ENCODE measurements at places on chromosomes 3 and 15. TPM values are rescaled to one million over a fixed set of nuclear protein-coding genes. Genes with fewer than 3 reads are reported as not detected.

- no peak for DNase-seq
Observed at GRCh38 chr15:92306663-92307062, 87.0 kb upstream of the ST8SIA2 start.

- DNase-seq = no peak
Observed at GRCh38 chr3:55060896-55061719, 133.2 kb upstream of the LRTM1 start.

DNA sequence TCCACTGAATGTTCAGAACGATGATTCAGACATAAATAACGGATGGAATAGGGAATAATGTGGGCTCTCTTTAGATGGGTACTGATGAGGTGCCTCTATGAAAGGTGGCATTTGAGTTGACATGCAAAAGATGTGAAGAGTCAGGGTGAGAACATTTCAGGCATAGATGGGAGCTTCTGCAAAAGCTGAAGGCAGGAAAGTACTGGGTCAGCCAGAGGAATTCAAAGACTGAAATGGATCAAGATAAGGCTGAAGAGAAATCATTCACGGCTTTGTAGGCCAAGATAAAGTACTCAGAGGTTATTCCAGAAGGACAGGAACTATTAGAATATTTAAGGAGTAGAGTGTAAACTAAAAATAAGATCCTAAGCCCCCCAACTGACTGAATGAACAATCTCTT is 189.6 kb upstream of the MCTP2 start:
- no peak for DNase-seq

- no peak for DNase-seq
Observed at GRCh38 chr3:185971579-185971978, 33.8 kb upstream of the TRA2B start.

DNA sequence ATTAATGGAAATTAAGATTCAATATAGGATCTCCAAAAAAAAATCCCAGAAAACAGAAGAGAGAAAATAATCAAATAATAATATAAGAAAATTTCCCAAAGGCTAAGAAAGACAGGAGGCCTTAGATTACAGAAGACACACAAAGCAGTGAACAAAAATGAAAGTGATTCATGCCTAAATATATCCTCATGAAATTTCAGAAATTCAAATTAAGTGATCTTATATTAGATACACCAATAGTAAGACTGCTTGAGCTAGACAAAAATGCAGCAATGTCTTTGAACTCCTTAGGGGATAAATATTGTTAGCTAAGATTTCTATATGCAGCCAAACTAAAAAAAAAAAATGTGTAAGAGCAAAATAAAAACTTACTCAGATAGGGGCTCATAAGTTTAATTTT is 44.6 kb upstream of the ARPP21 start:
- DNase-seq = no peak

DNA sequence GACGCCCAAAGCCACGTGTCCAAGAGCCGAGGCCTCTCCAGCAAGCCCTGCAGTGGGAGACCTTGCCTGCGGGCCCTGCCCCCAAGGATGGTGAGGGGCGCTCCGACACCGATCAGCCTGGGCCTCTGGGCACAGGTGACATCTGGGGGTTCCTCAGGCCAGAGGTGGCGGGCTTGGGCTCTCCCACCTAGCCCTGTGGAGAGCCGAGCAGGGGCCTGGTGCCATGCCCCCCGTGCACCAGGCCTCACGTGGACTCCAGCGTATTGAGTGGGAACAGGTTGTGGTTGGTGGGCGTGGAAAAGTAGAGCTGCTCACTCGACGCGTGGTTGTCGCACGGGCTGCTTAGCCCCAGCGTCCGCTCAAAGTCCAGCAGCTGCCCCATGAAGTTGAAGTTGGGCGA is 5.8 kb downstream of the DUSP7 start:
- DNase-seq = no peak

- DNase-seq = no peak
Observed at GRCh38 chr3:8261018-8261417, 240.6 kb upstream of the LMCD1 start.

DNA sequence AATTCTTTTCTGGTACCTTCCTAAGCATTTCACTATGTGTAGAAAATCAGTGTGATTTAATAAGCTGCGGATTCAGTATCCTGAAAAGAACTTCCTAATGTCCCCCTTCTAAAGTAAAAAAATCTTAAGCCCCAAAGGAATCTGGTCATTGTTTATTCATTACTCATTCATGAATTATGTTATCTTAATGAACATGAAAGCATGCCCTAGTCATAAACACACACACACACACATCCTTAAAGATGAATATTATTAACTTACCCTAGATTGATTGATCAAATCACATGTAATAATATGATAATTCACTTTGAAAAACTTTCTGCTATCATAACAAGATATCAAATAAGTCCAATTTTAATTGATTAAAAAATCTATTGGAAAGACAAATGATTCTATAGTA is 96.4 kb upstream of the BFSP2 start:
- DNase-seq = no peak

- DNase-seq = no peak
Observed at GRCh38 chr15:63474810-63475316, 29.5 kb upstream of the USP3 start.

DNA sequence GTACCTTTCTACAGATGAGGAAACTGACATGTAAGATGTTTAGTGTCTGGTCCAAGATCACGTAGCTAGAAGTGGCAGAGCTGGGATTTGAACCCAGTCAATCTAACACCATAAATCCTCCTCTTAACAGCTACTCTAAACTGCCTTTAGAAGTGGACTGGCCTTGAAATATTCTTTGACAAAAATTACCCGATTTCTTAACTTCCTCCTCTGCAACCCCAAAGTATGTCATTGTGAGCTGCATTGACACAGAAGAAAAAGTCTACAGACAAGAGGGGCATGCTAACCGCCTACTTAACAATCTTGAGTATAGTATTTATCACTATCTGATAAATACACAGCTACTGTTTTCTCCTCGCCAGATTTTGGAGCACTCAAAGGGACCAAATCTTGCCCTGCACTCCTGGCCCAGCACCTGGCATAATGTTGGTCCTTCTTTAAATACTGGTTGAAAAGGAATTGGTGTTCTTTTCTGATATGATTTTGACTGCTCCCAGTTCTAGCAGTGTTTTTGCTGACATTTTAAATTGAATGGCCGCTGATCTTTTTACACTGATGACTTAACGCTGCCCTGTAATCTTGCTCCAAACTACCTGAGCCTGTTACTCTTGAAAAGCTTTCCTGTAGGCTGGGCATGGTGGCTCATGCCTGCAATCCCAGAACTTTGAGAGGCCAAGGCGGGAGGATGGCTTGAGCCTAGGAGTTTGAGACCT is 36.9 kb downstream of the ITPR1 start:
- no peak for DNase-seq

- no peak for DNase-seq
Observed at GRCh38 chr3:143203142-143203541, 83.6 kb downstream of the CHST2 start.

GRCh38 chr3:171257251-171258203 is 202.7 kb downstream of the TNIK start:
- DNase-seq = no peak

DNA sequence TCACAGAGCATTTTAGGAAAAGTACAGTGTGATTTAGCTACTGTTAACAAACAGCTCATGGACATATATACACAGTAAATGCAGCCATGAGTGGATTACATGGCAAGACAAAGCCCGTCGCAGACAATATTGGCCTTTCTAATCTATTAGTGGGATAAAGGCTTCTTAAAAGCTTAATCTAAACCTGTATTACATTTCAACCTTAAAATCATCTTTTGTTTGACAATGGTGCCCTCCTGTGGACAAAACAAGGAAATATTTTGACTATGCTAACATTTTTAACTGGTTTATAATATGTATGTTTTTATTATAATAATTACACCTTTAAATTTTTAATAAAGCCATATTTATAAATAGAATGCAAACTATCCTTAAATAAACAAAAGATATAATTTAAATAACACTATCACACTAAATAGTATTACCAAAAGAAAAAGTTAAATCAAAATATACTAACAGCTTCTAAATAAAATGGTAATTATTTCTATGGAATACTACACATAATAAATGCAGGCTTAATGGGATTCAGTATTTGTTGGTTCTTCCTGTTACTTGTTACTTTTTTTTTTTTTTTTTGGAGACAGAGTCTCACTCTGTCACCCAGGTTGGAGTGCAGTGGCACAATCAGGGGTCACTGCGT is 38.6 kb downstream of the TAFA4 start:
- no peak for DNase-seq

- no peak for DNase-seq
Observed at GRCh38 chr3:19811689-19812088, 122.3 kb downstream of the EFHB start.

GRCh38 chr15:92365906-92366305 is 27.8 kb upstream of the ST8SIA2 start:
- no peak for DNase-seq

DNA sequence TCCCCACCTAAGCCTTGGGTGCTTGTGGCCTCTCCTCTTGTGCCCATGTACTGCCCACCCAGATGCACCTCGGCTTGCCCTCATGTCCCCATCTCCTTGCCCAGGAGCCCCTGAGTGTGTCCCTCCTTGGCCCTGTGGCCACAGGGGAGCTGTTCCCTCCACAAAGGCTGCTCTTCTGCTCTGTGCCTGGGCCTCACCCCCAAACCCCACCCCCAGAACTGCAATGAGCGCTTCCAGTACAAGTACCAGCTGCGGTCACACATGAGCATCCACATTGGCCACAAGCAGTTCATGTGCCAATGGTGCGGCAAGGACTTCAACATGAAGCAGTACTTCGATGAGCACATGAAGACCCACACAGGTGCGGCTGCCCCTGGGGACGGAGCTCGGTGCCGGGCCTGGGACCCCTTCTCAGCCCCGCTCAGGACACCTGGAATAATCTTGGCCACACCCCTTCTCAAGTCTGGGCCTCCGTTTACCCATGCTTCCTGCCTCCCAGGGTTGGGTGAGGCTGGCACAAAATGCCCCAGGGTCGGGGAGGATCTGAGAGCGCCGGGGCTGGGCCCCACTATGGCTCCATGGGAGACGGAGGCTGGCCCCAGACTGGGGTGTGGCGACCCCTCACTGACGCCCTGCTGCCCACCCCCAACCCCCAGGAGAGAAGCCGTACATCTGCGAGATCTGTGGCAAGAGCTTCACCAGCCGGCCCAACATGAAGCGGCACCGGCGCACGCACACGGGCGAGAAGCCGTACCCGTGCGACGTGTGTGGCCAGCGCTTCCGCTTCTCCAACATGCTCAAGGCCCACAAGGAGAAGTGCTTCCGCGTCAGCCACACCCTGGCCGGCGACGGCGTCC is 10.3 kb downstream of the ZBTB47 start:
- DNase-seq = no peak

DNA sequence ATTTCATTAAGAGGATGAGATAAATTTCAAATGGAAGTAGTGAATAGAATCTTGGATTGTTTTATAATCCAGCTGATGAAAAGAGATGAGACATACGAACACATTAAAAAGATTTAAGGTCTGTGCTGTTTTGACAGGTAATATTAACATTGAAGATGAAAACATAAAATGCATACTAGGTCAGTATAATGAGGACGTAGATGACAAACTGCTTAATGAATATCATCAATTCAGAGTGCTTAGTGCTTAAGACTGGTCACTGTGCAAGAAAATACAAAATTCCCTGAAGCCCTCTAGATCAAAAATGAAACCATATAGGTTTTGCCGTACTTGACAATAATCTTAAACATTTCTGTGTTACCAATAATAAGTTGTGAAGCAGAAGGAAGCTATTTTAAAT is 173.4 kb upstream of the THRB start:
- DNase-seq = no peak

GRCh38 chr3:168216851-168217250 is 121.1 kb upstream of the GOLIM4 start:
- no peak for DNase-seq

DNA sequence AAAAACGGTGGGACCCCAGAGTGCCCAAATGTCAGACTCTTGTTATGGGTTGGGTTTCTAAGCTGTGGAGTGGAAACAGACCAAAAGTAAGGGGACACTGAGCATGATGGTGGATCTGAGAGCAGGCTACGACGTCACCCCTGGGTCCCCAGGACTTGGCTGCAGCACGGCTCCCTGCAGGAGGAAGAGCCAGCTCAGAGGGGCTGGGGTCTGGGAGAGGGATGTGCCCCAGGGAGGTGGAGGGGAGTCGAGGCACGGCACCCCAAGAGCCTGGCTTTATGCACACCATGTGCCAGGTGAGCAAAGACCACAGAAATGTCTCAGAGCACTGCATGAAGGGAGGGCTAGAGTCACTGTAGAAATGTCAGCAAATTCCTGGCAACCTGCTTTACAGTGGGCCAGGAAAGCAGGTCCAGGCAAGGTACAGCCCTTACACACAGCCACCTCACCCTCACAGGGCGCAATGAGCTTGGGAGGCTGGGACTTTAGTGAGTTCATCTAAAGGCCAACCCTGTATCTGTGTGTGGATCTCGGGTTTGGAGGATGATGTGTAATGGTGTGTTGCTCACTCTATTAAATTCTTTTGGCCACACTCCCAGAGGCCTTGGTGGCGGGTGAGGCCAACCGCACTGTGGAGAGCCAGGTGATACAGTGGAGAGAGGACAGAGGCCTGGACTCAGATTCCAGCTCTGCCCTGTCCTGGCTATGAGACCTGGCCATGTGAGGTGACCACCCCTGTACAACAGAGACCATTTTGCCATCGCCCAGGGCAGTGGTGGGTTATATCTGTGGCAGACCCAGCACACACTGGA is 14.1 kb downstream of the CTSH start:
- no peak for DNase-seq

DNA sequence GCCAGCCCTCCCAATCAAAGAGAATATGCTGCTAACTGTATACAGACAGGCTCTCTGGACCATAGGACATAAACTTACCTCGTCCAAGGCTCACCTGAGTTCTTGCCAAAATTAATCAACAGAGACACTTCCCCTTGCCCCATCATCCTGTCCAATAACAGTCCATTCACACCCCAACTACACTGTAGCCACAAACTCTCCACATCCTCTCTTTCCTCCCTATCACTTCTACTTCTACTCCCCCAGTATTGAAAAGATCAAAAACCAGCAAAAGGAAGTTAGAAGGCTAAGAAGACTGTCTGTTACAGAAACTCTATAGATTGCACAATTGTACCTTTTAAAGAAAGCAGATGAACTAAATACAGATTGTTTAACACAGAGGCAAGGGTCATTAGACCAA is 133.5 kb upstream of the STT3B start:
- DNase-seq = no peak

- DNase-seq = no peak
Observed at GRCh38 chr3:180414157-180414556, 187.8 kb upstream of the TTC14 start.

- DNase-seq = no peak
Observed at GRCh38 chr3:70149714-70150400, 150.3 kb downstream of the SAMMSON start.

NR1I2 gene
- total RNA-seq = not detected

CLRN1 gene
- not detected for total RNA-seq

LEKR1 gene
- 0.71 TPM for total RNA-seq

LRTM1 gene
- total RNA-seq = not detected

TM4SF1 gene
- total RNA-seq = 103 TPM

GOLGA8S gene
- total RNA-seq = 0.33 TPM

IMPG2 gene
- total RNA-seq = 0.11 TPM

C15orf61 gene
- 13.8 TPM for total RNA-seq

GOLGA6A gene
- not detected for total RNA-seq

C3orf20 gene
- not detected for total RNA-seq

ABHD17C gene
- total RNA-seq = 5.9 TPM

CELSR3 gene
- 0.14 TPM for total RNA-seq

PRSS50 gene
- total RNA-seq = 0.22 TPM

TMIE gene
- total RNA-seq = 1.5 TPM

TM6SF1 gene
- total RNA-seq = 4.7 TPM

CXCR6 gene
- total RNA-seq = 0.33 TPM

PLSCR1 gene
- total RNA-seq = 25.4 TPM

OR4M2 gene
- not detected for total RNA-seq

CD200 gene
- total RNA-seq = 1.1 TPM

CHL1 gene
- total RNA-seq = 8.8 TPM

CCDC39 gene
- not detected for total RNA-seq
